Right renal pelvis (tissue), 4 donors: ENCODE measurements at places on chromosomes 6 and 20. TPM values are rescaled to one million over a fixed set of nuclear protein-coding genes. Genes with fewer than 3 reads are reported as not detected.

DNA sequence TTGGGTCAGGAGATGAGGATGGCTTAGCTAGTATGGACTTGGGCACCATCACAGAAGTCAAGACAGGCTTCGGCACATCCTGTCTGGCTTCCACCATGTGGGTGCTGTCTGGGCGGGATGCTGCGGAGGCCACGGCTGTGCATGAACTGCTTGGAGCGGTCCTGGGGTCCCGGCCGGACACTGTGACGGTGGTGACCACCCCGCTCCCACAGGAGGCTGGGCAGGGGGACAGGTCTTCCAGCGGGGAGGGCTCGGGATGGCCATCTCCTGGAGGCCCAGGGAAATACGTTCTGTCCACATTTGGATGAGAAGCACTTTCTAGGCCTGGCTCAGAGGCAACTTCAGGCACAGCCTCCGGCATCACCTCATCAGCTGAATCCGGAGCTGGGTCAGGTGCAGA, 32.1 kb upstream of the TCFL5 start:
- DNase-seq = no peak

The BTNL2 gene
- not detected for polyA plus RNA-seq

The MLN gene
- 1.1 TPM for polyA plus RNA-seq

DNA sequence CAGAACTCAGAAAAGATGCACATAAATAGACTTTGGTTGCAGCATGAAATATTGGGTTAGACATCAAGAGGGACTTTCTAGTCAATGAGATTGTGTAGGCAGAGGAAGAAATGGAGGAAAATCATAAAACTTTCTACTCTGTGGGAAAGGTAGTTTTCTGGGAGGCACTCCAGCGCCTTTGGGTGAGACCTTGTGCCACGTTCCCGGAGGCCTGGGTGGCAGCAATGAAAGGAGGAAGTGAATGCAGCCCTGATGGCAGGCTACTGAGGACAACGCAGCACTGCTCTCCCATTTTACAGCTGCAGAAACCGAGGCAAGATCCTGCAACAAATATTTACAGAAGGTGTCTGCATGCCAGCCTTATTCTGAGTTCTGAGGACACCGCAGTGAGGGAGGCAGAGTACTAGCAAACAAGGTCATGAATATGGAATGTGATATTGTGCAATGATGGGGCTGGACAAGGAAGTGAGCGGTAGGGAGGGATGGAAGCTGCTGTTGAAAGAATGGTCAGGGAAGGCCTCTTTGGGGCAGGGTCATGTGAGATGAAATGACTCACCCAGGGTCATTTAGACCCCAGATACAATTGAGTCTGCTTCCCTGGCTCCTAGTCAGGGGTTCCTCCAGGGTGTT, 159.1 kb downstream of the TFAP2C start:
- no peak for DNase-seq

The TMEM217 gene
- polyA plus RNA-seq = 1.1 TPM

DNA sequence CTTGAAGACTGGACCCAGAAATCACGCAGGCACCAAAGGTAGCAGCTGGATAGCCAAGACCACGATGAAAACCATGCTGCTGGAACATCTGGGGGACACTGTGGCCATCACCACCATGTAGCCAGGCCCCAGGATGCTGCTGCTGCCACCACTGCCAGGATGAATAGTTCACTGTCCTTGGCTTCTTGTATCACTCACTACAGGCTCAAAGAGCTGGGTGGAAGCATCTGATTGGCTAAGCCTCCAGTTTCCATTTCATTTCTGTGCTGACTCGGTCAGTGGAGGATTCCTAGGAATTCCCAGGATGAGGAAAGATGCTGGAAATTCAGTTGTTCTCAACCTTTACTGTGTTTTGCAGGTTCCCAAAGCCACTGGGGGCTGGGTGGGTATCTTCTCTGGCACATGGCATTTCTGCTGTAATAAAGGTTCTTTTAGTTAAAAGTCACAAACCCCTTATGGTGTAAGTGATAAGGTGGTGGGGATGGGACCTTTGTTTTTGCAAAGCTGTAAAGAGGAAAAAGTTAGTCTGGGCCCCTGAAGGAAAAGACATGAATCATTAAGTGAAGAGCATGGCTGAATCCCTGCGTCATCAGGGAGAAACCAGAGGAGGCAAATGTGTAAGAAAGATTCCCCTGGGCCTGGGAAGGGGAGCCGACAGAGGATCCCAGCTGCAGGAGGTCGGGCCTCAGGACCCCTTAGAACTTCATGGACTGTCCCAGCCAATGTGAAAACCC, 75.6 kb upstream of the RNF24 start:
- no peak for DNase-seq

The SAMD3 gene
- 0.93 TPM for polyA plus RNA-seq

The MYLK4 gene
- polyA plus RNA-seq = 2.0 TPM

The POM121L2 gene
- polyA plus RNA-seq = not detected

GRCh38 chr6:150999107-150999506, 133.6 kb downstream of the MTHFD1L start:
- no peak for DNase-seq

The C6orf136 gene
- 24.3 TPM for polyA plus RNA-seq

The MRPL18 gene
- polyA plus RNA-seq = 77.0 TPM

- DNase-seq = no peak
These were observed 12.7 kb upstream of the ZBTB46 start for GRCh38 chr20:63843778-63844177.

The C2 gene
- 4.3 TPM for polyA plus RNA-seq

- DNase-seq = no peak
These were observed 102.7 kb upstream of the CNKSR3 start for GRCh38 chr6:154613137-154613676.

The PSMB8 gene
- 24.4 TPM for polyA plus RNA-seq

DNA sequence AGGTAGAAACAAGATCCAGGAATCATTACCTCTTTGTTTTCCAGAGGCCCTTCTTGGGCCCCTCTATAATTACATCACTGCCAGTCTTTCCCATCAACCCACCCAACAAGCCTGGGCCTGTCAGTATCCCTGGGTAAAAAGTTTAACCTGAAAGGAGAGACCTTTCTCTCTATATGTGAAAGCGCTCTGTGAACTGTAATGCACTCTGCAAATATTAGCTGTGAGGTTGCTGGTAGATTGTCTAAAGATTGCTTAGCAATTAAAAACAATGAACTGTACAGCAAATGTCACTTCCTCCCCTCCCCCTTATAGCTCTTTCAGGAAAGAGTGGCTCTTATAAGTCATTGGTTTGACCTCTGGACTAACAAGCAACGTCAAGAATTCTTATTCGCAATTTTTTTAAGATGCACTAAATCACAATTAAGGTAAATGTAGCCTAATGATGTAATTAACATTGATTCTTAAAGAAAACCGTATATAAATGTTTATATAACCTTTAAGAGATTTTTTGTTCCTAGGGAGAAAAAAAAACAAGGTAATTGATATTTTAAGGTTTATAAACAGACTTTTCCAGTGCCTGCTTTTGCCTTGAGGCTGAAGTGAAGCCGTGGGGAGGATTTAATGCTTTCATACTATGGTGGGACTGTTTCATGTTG, 18.4 kb downstream of the ECT2L start:
- no peak for DNase-seq

DNA sequence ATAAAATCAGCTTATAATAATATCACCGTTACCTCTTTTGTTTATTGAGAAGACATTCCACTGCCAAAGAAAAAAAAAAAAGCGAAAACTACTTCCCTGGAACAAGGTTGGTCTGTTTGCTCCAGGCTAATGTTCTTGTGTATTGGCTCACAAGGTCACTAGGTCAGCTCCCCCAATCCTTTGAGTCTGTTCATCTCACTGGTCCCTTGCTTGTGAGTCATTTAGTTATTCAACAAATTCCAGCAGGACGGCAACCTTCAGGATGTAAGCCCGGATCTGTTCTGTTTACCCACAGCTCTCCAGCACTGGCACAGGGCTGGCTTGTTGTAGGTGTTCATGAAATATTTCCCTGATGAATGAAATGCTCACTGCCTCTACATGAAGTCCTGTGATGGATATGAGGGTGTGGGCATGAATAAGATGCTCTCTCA, 3.3 kb downstream of the ARHGAP40 start:
- DNase-seq = no peak

The SYS1 gene
- polyA plus RNA-seq = 35.4 TPM

DNA sequence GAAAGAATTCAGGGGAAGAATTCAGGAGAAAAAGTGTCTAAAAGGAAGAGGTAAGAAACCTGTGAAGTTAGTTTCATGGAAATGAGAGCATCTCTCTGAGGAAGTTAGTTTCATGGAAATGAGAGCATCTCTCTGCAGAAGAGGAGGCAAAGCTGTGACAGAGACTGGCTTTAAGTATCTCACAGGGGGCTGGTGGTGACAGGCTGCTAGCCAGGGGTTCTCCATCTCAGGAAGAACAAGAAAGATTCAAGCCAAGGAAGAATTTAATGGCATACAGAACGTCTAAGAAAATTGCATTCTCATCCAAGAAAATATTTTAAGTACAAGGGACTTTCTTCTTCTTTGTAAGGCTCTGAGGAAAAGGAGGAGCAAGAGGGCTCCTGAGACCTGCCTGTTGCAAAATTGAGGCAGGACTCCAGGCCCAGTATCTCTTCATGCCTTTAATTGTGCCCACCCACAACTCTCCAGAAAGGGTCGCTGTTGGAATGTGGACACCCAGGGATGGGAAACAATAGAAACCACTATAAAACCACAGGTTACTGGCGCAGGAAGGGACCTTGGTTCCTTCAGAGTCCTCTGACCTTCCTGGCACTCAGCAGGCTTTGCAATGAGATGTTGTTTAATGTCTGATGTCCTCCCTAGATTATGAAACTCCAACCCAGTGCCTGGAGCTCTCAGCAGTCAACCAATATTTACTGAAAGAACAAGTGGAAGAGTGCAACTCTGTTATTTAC, 136.8 kb downstream of the FNDC1 start:
- DNase-seq = no peak

GRCh38 chr6:115830895-115831294, 229.8 kb downstream of the FRK start:
- no peak for DNase-seq

DNA sequence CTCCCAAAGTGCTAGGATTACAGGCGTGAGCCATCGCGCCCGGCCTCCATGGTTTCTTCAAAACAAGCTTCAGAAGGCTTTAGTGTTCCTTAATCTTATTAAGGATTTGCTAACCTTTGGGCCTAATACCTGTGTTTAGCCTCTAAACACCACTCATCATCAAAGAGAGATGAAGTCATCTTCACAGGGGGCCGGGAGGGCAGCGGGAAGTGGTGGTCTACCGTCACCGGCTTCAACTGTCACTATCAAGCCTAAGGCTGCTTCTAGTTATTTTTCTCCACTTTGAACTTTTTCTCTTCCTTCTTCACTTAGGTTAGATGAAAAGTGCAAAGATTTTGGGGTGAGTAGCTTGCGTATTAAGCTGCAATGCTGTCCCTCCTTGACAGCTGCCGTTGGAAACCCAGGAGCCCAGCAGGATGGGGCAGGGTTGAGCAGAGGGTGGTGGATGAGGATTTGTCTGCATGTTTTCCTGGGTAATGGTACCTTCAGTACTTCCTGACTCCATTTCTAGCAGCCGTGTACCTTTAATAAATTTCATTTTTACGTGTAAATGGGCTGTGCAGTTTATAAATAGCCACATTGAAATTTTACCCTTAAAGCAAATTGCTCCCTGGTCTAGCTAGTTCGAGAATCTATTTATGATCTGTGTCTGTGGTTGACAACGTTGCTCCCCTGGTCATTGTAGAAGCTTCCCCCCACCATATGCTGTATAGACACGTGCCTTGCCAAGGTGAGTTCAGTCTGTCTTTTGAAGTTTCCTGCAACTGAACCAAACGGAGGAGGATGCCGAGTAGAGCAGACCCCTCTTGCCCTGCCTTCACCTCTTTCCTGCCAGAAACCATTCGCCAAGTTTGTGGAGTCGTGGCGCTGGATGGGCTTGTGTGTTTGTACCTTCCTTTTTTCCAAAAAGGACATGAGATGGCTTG, 64.8 kb downstream of the SYNJ2 start:
- no peak for DNase-seq

The WFDC12 gene
- polyA plus RNA-seq = not detected

The MRPS26 gene
- 48.2 TPM for polyA plus RNA-seq

DNA sequence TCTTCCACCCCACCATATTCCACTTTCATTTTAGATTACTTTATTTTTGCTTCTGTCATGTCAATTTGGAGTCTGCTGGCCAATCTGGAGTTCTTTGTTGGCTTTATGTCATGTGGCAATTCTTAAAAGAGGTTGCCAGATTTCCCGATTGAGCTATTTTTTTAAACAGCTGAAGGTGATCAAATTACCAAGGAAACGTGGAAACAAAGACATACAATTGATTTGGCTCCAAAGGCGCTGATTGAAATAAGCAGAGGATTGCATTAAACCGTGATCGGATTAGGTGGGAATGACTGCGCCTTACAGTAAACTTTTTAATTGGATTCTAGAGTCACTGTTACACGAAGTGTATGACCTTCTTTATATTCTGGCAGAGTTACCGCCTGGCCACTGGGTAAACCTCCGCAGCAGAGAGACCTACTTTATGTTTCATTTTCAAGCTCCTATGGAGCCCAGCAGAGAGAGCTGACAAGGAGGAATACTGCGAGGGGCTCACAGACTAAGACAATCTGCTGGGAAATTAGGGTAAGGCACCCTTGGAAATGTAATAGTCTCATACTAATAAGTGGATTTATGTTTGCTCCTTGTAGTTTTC, 37.9 kb downstream of the SIM1 start:
- no peak for DNase-seq

- DNase-seq = no peak
These were observed 688 bp downstream of the COMMD7 start for GRCh38 chr20:32742322-32743236.

DNA sequence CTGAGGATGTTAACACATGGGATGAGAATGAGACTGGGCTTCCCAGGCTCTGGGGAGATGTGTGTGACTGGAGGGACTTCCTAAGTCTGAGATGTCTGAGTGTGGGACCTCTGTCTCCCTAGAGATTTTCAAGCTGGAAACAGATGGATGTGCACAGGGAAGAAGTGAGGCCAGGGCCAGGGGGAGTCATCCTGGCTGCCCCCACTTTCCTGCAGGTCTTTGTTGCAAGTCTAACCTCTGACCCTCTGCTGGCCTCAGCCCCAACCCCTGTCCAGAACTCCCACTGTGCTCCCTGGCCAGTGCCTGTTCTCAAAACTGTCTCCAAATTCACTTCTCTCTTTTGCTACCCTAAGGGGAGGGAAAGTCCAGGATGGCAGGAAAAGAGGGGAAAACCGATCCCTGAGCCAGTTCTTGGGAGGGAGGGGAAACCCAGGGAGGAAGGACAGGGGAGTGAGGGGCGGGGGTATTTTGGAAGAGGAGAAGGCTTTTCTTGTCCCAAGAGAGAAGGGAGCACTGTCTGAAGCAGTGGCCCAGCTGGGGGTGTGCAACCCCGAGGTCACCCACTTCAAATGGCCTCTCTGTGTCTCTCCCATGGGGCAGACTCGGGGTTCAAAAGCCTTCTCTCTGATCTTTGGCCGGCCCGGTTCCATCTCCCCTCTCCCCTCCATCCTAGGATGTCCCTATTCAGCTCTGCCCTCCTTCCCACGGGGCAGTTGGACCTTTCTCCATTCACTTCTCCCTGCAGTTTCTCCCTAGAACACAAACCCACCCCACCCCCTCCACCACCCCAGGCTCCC, 3.1 kb downstream of the PPP1R18 start:
- DNase-seq = no peak

The BPIFB4 gene
- not detected for polyA plus RNA-seq

The BANF2 gene
- 0.18 TPM for polyA plus RNA-seq

DNA sequence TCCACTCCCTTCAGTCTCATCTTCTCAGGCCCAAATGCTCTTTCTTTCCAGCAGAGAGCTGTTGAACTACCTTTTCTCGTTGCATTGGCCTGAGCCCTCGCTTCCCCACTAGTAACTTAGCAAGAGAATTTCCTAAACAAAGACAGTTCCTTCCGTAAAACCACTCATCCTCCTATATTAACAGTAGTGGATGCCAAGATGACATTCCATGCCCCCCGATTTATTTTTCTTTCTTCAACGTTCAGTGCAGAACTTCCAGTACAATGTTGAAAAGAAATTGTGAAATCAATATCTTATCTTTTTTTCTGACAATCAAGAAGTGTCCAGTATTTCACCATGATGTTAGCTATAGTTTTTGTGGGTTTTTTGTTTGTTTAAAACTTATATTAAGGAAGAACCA, 45.8 kb downstream of the SOX4 start:
- DNase-seq = no peak
